CD4-positive, alpha-beta T cell treated with Interleukin-6 for 4 hours (primary cell): ENCODE measurements at places on chromosomes 3 and 15.
A peak's percentile ranks its signal among the peaks of the same experiment; 100 is the strongest.

- DNase-seq = no peak
Observed at GRCh38 chr3:83849106-83849730, 1109.6 kb upstream of the CADM2 start.

- peak; percentile 17 for DNase-seq
Observed at GRCh38 chr15:67840749-67841512, 1.1 kb upstream of the RNU6-1 start.

- no peak for DNase-seq
Observed at GRCh38 chr3:123284399-123285010, 82.8 kb downstream of the SEC22A start.

GRCh38 chr15:70566047-70566835 lies 197.1 kb downstream of the UACA start:
- DNase-seq = no peak

GRCh38 chr15:52180196-52180835 lies 10.9 kb downstream of the GNB5 start:
- DNase-seq = peak; percentile 55

- DNase-seq = no peak
Observed at GRCh38 chr15:90889736-90890456, 5.6 kb downstream of the FES start.

DNA sequence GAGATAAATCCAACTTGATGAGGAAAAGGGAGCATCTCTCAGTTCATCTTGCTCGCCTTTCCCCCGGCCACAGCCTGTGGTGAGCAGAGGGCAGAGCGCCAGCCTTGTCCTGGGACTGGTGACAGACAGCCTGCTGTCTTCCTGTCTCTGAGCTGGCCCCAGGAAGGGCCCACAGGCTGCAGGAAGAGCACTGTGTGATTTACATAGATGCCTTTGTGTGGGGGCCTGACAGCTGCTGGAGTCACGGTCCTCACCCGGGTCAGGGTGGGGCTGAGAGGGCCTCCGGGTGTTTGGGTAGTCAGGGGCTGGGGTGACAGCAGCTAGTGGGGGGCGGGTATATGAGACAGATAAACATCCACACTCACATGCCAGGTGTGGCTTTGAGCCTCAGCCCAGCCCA lies 29.3 kb downstream of the PLA2G4D start:
- no peak for DNase-seq

DNA sequence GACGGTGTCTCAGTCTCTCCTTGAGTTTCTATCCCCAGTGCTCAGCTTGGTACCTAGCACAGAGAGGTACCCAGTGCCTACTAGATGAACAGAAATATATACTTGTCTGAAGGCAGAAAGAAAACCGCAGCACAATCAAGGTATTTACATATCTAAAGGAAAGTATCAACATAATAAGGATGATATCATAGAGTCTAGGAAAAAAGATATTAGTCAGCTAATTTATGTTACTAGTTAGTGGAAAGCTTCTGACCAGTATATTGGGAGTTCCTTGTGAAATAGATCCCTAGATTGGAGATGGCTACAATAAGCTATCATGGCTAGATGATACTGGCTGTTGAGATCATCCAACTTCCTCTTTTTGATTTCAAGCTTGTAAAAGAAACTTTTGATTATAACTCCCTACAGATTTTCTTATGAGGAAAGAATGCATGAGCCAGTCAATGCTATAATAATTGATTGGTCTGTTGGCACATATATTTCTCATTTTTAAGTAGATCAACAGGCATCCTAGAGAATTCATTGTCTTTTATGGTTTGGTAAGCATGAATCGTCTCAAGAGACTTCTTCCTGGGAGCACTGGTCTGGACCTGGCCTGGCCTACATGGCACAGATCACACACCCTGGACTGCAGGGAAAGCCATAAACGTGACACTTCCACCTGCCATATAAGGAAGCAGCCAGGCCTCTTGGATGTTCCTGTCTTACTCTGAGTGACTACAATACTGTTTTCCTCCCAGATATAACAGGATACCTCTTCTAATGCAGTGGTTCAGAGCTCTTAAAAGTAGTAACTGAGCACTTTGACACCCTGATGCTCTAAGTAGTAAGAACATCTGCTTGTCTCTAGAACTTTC lies 60.7 kb downstream of the IMPG2 start:
- no peak for DNase-seq

DNA sequence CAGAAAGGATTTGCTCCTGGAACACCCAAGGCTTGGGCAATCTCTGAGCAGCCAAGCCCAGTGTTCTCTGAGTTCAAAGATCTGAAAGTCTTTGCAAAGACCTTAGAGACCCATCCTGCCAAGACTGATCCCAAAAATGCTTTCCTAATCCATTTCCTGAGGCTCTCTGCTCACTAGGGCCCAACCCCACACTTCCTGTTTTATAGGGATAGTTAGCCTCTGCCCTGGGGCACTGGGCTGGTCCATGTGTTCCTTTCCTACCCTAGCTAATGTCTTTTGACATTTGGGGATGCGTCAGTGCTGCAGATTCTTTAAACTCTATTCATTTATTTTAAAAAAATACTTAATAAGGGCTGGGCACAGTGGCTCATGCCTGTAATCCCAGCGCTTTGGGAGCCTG lies 372.7 kb downstream of the ROBO2 start:
- no peak for DNase-seq

DNA sequence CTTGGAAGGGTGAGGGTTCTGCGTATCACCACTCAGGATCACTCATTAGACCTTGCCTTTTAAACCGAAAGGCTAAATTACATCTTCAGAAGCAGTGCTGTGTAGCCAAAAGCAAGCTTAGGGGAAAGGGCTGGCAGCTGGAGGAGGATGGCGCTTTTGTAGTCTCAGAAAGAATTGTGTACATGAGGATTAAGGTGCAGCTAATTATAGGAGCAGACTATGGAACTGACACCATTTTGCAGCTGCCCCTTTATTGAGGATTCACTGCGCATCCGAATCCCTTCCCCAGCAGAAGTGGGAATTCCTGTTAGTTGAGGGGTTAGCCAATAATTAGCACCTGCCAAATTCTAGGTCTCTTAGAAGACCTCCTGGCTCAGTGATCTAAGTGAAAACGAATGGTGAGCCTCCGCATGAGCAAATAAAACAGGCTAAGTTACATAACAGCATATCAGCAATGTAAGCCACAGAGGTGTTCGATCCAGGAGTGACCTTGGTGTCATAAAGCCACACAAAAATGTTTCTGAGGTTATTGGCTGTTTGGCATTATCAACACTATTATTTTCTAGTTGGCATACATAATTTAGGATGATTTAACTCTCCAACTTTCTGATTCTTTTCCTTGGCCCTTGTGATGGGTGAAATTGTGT lies 42.6 kb upstream of the SEMA6D start:
- DNase-seq = no peak

DNA sequence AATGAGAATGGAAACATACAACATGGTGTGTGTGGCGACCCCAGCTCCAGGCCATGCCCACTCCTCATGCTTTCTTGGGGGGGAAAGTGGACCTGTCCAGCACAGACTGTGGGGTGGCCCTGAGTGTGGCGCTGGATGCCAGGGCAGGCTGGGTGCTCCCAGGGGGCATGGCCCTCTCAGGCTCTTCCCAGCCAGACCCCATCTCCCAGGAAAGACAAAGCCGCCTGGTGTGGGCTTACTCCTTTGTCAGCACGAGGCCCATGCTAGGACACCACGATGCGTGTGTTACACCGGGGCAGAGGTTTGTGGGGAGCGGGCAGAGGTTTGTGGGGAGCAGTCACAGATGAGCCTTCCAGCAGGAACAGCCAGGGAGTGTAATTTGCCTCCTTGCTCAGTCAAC lies 68.5 kb downstream of the ABTB1 start:
- no peak for DNase-seq
